Astrocyte of the cerebellum (primary cell): ENCODE measurements at places on chromosomes 2 and 18.

- DNase-seq = no peak
Observed at GRCh38 chr2:232406556-232407310, at the start of gene ALPG. ALPG (plus strand) TSS chr2:232406844; CDS start chr2:232406895, 51 bp downstream.

DNA sequence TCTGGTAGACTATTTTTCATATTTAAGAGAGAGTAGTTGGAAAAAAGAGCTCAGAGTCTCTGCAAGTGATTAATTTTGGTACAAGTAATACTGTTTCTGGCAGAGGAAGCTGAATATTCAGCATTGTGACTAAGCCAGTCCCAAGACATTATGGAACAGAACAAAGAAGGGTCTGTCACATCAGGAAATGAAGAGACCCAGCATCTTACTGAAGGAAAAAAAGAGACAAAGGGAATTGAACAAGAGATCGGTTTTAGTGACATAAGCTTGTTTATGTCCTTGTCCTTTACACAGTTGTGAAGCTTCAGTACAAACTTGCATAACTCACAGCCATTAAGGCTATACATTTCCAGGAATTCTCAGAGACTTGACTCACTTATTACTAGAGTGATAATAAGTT, 568.5 kb upstream of the SLC8A1 start:
- no peak for DNase-seq

DNA sequence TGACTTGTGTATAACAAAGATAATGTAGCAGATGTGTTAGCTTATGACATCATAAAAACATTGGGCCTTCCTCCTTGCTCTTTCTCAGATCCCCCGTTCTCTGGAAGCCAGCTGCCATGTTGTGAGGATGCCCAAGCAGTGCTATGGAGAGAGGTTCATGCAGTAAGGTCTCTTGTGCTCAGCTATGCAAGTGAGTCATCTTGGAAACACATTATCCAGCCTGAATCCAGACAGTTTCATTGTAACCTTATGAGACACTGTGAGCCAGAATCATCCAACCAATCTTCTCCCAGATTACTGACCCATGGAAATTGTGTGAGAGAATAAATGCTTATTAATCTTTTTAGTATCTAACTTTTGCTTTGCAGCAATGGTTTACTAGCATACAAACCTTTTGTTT, 60.8 kb downstream of the ST6GAL2 start:
- no peak for DNase-seq

DNA sequence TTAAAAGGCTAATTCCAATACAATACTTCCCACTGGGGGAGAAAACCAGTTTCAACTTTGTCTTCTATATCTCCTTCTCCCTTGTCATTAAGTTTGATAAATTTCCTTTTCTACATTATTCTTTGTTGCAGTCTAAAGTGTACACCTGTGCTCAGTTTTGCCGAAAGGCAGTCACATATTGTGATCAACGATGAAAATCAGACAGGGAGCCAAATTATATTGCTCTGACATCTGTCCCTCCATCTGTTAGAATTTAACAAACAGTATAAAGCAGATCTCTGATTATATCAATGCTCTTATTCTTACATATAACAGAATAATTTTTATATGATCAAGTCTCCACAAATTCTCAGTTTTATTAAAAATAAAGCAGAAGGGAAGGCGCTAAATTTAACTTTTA, 496.7 kb downstream of the NRXN1 start:
- no peak for DNase-seq

GRCh38 chr2:218508299-218508698, 59.9 kb downstream of the USP37 start:
- DNase-seq = no peak

DNA sequence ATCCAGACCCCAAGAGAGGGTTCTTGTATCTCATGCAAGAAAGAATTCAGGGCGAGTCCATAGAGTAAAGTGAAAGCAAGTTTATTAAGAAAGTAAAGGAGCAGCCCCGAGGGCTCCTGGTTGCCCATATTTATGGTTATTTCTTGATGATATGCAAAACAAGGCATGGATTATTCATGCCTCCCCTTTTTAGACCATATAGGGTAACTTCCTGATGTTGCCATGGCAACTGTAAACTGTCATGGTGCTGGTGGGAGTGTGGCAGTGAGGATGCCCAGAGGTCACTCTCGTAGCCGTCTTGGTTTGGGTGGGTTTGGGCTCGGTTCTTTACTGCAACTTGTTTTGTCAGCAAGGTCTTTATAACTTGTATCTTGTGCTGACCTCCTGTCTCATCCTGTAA, 750.2 kb upstream of the FANCL start:
- DNase-seq = no peak

DNA sequence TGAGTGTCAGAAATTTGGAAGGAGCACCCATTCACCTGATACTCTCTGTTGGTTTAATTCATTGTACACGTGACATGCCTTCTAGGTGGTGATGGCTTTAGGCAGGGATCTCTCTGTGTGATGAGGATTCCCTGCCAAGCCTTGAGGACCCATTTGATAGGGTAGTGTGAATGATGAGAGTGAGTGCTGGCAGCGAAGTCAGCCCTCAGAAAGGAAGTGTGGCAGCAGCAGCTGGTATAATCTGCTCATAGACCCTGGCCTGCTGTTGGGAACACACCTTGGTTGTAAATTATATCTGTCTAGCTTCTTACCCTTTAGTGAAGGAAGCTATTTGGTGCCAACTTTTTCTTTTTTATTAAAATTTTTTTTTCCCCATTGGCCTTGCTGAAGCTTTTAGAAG, 164.5 kb downstream of the HAUS1 start:
- no peak for DNase-seq

DNA sequence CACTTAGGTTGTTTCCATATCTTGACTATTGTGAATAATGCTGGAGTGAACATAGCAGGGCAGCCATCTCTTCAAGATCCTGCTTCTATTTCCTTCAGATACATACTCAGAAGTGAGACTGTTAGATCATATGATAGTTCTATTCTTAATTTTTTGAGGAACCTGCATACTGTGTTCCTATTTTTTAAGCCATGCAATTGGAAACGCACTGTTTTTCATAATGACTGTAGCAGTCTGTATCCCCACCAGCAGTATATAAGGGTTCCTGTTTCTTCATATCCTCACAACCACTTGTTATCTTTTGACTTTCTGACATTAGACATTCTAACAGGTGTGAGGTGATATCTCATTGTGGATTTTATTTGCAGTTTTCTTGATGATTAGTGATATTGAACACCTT, 15.5 kb downstream of the NEURL3 start:
- DNase-seq = no peak
